HAP-1 (cell line): ENCODE measurements at places on chromosomes 4 and X.

DNA sequence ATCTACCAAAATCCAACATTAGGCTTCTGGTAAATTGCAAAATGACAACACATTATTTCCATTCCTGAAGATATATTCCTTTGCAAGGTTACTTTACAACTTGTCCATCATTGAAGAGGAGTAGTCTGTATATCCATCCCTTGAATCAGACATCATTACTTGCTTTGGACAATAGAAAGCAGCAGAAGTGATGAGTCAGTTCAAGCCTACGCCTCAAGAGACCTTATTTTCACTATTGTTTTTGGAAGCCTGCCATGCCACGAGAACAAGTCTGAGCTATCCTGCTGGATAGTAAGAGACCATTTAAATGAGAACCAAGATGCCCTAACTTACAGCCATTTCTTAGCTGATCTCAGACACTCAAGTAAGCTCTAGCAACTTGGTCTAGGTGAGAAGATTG is 246.0 kb upstream of the HHIP start:
- no peak for DNase-seq

DNA sequence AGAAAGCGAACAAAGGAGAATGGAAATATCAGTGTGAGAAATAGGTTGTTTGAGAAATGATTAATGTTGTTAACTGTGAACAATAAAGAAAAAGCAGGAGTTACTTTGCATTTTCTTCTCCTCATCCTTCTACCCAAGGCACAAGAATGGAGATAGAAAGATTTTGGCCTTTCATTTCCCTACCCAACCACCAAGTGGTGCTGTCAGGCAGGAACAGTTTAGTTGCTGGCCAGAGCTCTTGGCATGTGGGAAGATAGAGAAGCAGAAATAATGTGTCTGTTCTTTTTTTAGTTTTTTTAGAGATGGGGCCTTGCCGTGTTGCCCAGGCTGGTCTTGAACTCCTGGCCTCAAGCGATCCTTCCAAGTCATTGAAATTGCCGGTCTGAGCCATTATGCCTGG is 12.8 kb downstream of the HOPX start:
- no peak for DNase-seq

DNA sequence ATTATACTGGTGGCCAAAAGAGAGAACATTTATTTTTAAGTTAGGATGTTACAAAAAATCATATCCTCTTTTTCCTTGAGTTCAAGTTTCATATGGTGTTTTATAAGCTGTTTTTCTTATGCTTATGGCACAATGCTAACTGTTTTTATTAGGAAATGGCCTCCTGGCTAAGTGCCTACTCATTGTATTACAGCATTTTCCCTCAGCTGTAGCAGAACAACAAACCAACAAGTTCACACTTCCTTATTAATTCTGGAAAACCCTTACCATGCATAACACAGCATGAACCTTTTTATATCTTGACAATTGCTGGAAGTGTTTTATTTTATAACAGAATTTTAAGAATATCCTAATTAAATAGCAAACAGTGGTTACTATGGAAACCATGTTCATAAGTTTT is 165.8 kb downstream of the GASK1B start:
- no peak for DNase-seq

DNA sequence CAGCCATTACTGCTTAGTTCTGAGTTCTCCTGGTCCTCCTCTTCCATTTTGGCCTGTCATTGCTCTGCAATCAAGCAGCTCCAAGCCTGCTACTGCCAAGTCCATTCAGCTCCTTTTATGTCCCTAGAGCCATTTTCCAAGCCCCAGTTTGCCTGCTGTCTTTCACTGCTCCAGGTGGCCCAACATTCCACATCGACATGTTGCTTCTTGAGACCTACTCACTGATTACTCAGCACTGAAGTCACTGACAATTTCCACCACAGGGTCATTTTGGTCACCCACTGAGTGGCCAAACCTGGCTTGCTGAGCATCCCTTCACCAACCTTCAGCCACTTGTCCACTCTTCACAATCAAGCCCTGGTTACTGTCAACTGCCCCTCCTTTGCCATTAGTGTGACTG is 27.2 kb downstream of the LRIT3 start:
- no peak for DNase-seq

GRCh38 chr4:174198828-174199227 is 84.6 kb downstream of the FBXO8 start:
- DNase-seq: no peak

GRCh38 chrX:39513836-39514235 is 583.9 kb downstream of the BCOR start:
- DNase-seq: no peak

DNA sequence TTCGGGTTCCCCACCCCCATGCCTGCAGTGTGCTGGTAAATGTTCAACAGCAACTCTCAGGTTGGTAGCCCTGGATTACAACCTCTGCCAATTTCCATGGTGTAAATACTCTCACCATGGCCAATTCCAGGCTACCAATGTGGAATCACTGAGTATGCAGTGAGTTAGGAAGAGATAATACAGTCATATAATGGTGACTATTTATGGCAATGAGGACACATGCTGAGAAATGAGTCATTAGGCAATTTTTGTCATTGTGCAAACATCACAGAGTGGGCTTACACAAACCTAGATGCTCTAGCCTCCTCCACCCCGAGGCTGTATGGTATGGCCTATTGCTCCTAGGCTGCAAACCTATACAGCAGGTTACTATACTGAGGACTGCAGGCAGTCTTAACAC is 4.6 kb upstream of the CLDN24 start:
- no peak for DNase-seq

DNA sequence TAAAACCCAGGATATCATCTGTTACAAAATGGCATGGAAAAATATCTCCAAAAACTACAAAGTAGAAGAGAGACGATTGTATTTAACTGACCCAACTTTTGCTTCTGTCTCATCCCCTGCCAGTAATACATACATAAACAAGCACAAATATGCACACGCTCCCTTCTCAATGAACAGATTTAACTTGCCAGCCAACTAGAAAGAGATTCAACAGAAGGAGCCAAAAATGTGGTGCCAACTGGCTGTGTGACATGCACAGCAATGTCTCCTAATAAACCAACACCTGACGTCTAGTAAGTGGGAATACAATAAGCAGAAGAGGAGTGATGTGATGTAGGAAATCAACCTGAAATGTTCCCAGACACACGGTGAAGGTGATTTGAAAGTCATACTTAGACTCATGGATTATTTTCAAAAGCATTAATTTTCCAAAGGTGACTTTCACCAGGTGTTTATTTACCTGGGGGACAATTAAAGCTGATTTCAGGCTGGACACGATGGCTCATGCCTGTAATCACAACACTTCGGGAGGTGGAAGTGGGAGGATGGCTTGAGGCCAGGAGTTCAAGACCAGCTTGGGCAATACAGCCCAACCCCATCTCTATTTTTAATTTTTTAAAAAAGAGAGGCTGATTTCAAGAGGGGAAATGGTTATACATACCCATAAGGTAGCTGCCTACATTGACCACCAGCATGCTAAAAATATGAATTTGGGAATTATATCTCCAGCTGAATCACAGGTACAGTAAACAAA is 33.7 kb downstream of the SH3RF1 start:
- DNase-seq: no peak

DNA sequence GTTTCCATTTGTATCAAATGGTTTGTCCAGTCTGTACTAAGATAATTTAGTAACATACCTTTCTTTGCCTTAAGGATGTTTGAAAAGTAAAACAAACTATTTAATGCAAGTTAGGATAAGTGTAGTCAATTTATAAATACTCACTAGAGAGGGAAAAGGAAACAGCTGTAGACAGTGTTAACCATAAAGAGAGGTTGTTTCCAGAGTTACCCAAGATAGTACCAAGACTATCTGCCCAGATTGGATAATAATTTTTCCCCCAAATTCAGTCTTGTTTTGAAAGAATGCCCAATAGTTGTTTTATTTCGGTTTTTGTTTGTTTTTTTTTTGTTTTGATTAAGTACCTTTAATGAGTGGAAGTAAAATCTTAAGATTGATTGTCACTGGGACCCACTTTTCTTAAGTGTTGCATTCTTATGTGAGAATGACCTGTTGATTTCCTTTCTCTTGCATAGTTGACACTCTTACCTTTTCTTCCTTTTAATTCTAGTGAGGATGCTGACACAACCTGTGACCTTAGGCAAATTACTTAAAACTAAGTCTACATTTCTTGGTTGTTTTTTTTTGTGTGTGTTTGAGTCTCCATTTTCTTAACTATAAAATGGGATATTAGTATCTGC is 12.8 kb downstream of the AFF1 start:
- no peak for DNase-seq

GRCh38 chr4:142120921-142121320 is 484.5 kb downstream of the IL15 start:
- no peak for DNase-seq
